B cell (primary cell): ENCODE measurements at places on chromosomes 1 and 21. TPM values are rescaled to one million over a fixed set of nuclear protein-coding genes. Genes with fewer than 3 reads are reported as not detected.
A peak's percentile ranks its signal among the peaks of the same experiment; 100 is the strongest.

The ETS2 gene
- total RNA-seq: 5.6 and 6.1 TPM in 2 replicates

GRCh38 chr1:89298461-89298860, 25.8 kb upstream of the GBP5 start:
- no peaks in the 10 kb centered on the region for H3K36me3 ChIP-seq
- H3K4me1 ChIP-seq: no peaks in the 10 kb centered on the region
- no peak overlapping the region for H3K4me3 ChIP-seq
- no peaks in the 10 kb centered on the region for H3K27me3 ChIP-seq
- DNase-seq: no peak

DNA sequence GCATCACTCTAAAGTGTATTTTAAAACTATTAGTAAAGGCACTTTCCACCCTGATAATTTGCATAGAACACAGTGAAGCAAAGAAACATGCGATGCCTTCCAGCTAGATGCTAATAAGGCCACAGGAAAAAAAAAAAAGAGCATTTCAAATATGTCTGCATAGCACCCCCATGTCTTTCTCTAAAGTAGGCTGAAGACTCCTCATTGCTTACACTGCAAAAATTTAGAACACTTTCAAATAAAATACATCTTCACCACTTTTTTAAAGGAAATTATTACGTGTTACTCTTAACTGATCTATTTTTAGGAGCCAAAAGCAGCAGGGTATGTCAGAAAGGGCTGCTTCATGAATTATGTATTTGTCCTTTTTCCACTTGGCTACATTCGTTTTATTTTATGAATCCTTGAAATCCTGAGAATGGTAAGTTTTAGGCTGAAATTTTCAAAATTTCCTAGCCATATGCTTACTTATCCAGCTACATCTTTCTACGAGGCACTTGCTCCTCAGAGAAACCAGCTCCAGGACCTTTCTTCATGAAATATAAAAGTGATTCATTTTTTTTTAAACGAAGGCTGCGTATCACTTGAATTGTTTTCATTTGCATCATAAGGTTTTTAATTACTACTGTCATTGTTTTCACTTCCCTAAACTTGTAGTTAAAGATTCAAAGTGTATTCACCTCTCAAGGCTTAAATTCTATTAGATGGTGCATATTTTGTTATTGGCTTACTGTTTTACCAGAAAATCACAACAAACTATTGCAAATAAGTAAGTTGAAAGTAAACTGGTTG, 513.0 kb downstream of the PTPRC start:
- no peaks in the 10 kb centered on the region for H3K36me3 ChIP-seq
- no peak overlapping the region for H3K4me3 ChIP-seq
- peak; percentile 63 for DNase-seq
- peaks cover 8% of the 10 kb centered on the region for H3K4me1 ChIP-seq

GRCh38 chr1:28326984-28327383, 1.9 kb upstream of the MED18 start:
- peak overlapping the region; percentile 66 for H3K27ac ChIP-seq
- DNase-seq: no peak
- peaks cover 34% of the 10 kb centered on the region for H3K4me1 ChIP-seq
- H3K36me3 ChIP-seq: peaks cover 14% of the 10 kb centered on the region
- H3K27me3 ChIP-seq: no peaks in the 10 kb centered on the region

The TSPEAR gene
- not detected in 2 replicates for total RNA-seq

GRCh38 chr1:222310836-222311235, 237.1 kb downstream of the HHIPL2 start:
- no peaks in the 10 kb centered on the region for H3K27me3 ChIP-seq
- H3K27ac ChIP-seq: no peak overlapping the region
- H3K4me3 ChIP-seq: no peak overlapping the region
- peak; percentile 9 for DNase-seq
- no peaks in the 10 kb centered on the region for H3K36me3 ChIP-seq
- no peaks in the 10 kb centered on the region for H3K4me1 ChIP-seq

DNA sequence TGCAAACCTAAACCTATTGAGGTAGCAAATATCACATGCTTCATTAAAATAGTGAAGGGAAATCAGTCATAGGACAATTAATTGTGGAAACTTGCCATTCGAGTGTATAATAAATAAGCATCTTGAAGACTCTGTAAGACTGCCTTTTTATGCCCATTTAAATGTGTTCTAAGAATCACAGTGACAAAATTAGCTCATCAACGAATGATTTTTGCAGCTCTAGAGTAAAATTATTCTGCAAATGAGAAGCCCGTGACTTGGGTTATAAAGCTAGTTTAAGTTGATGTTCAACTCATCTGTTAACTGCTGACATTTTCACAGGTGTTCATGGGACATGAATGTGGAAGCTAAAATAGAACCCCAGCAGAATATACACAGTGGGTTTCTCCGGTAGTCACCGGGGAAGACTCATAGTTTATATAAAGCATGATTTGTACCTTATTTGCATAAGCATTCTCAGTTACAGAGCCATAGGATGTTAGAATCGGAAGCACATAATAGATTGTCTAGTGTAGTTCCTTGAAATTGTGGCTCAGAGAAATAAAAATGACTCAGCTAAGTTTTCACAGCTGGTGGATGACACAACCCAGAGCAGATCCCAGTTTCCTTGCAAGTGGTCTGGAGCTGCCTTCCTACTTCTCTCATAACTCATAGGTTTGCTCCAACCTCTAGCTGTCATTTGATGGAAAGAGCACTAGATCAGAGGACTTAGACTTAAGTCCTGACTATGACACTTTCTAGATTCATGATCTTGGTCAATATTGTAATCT, 107.3 kb downstream of the UCHL5 start:
- H3K4me3 ChIP-seq: no peak overlapping the region
- no peaks in the 10 kb centered on the region for H3K36me3 ChIP-seq
- no peak for DNase-seq
- no peaks in the 10 kb centered on the region for H3K4me1 ChIP-seq
- H3K27ac ChIP-seq: no peak overlapping the region

GRCh38 chr21:45506241-45506817, 35.9 kb downstream of the SLC19A1 start:
- H3K4me3 ChIP-seq: no peak overlapping the region
- no peaks in the 10 kb centered on the region for H3K4me1 ChIP-seq
- H3K36me3 ChIP-seq: no peaks in the 10 kb centered on the region
- no peak for DNase-seq

- no peaks in the 10 kb centered on the region for H3K4me1 ChIP-seq
- DNase-seq: no peak
- H3K4me3 ChIP-seq: no peak overlapping the region
- H3K27ac ChIP-seq: no peak overlapping the region
- H3K36me3 ChIP-seq: no peaks in the 10 kb centered on the region
Measured at GRCh38 chr1:229185963-229186362, 84.9 kb upstream of the RAB4A start.

DNA sequence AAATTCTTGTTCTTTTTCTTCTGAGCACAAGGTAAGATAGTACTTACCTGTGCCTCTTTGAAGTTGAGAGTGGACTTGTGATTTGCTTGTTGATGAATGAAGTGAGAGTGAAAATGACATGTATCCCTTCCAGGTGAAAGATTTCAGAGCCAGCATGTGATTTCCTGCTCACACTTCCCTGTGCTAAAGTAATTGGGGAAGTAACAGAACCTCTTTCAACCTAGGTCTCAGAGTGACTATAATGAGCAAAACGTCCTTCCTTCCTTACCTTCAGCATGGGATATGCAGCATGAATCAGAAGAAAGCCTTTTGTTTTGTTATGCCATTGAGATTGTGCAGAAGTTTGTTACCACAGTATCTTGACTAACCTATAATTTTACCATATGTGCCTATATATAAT, 24.6 kb downstream of the RAVER2 start:
- no peak overlapping the region for H3K4me3 ChIP-seq
- H3K27me3 ChIP-seq: no peaks in the 10 kb centered on the region
- DNase-seq: peak; percentile 39
- peaks cover 13% of the 10 kb centered on the region for H3K4me1 ChIP-seq
- no peak overlapping the region for H3K27ac ChIP-seq
- H3K36me3 ChIP-seq: no peaks in the 10 kb centered on the region

The LRRC38 gene
- not detected in 2 replicates for total RNA-seq

DNA sequence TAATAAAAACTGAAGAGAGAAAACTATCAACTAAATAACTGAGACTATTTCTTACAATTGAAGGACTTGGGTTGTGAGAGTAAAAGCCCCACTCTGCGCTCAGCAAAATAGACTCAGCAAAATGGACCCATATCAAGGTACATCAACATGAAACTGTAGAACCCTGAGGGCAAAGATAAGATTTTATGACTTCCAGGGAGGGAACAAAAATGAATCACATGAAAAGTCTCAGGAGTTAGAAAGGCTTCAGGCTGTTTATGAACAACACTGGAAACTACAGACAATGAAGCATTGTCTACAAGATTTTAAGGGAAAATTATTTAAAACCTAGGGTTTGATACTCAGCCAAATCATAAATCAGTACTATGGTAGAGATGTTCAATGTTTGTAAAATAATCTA, 434.3 kb downstream of the PTPRC start:
- no peak for DNase-seq
- H3K27ac ChIP-seq: no peak overlapping the region
- no peaks in the 10 kb centered on the region for H3K27me3 ChIP-seq

DNA sequence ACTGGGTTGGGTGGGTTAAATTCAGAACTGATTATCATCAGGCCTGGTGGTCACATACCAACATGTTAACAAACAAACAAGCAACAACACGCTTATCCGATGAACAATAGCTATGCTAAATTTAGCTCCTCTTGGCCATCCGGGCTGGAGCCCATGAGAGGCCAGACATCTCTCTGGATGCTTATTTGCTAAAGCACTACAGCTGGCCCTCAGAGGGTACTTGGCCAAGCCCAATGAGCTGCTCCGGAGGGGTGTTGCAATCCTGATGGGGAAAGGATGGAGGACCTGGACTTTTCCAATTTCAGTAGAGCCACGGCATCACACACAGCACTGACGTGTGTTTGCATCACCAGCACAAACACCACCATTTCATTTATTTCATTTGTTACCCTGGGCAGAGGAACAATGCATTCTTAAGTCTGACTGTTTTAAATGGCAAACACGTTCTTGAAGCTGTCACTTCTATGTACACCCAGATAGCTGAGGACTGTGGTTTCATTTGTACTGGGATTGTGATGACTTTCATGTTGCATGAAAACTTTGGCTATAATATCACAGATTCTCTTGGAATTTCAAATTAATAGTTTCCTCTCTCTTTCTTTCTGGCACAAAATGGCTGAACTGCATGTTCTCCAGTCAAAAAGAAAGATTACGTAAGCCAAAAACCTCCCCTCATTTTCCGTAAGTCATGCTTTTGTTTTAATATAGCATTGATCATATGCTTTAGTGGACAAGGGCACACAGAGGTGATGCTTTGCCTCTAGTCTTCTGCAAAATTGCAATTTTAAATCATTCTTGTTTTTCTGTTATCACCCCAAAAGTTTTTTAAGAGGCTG, 359.8 kb upstream of the KAZN start:
- DNase-seq: no peak
- no peak overlapping the region for H3K27ac ChIP-seq
- H3K4me3 ChIP-seq: no peak overlapping the region
- no peaks in the 10 kb centered on the region for H3K36me3 ChIP-seq
- H3K4me1 ChIP-seq: no peaks in the 10 kb centered on the region

The PEX10 gene
- 16.5 and 18.4 TPM in 2 replicates for total RNA-seq

DNA sequence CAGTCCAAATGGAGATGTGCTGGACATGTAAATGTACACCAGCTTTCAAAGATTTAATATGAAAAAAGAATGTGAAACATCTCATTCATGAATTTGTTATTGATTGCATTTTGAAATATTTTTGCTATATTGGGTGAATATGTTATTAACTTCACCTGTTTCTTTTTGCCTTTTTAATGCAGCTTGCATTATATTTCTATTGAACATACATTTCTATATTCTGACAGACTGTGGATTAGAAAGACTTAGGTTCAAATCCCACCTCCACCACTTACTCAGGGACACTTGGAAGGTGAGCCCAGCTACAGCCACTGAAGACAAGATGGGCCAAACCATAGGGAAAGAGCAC, 37.8 kb downstream of the LRRN2 start:
- no peak for DNase-seq
- no peaks in the 10 kb centered on the region for H3K4me1 ChIP-seq
- H3K27me3 ChIP-seq: peaks cover 18% of the 10 kb centered on the region
- no peak overlapping the region for H3K27ac ChIP-seq
